ENCODE measurements at places on chromosomes 1 and 21.
A peak's percentile ranks its signal among the peaks of the same experiment; 100 is the strongest.

GRCh38 chr1:169894424-169895145 lies 889 bp upstream of the SCYL3 start:
- no peak for DNase-seq

- DNase-seq, result peak; percentile 75
Observed at GRCh38 chr1:38071312-38072256, 25.0 kb upstream of the POU3F1 start.

GRCh38 chr1:155073377-155074242 lies 5.0 kb upstream of the EFNA3 start:
- no peak for DNase-seq

- DNase-seq, result no peak
Observed at GRCh38 chr1:102071451-102071850, 74.7 kb upstream of the OLFM3 start.

GRCh38 chr1:81408419-81408818 lies 392.3 kb upstream of the ADGRL2 start:
- no peak for DNase-seq

GRCh38 chr1:160781186-160781766 lies 14.7 kb upstream of the LY9 start:
- no peak for DNase-seq

- no peak for DNase-seq
Observed at GRCh38 chr1:3651026-3651929, 1.0 kb upstream of the TP73 start.

- no peak for DNase-seq
Observed at GRCh38 chr1:221740993-221741702, 741 bp downstream of the DUSP10 start.

DNA sequence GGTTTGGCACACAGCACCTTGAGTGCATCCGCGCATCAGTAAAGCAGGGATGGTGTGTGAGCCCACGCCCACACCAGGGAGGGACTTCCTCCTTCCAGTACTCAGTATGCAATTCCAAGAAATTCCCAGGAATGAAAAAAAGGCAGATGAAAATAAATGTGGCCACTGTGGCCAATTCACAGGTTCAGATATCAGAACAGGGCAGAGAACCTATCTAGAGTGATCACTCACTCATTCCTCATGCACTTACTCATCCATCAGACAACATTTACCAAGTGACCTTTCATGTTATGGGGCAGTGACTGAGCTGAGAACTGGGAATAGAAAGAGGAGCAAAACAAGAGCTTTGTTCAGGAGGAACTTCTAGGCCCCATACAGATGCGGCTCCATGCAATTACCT lies 113.7 kb downstream of the ZSCAN20 start:
- DNase-seq, result no peak

DNA sequence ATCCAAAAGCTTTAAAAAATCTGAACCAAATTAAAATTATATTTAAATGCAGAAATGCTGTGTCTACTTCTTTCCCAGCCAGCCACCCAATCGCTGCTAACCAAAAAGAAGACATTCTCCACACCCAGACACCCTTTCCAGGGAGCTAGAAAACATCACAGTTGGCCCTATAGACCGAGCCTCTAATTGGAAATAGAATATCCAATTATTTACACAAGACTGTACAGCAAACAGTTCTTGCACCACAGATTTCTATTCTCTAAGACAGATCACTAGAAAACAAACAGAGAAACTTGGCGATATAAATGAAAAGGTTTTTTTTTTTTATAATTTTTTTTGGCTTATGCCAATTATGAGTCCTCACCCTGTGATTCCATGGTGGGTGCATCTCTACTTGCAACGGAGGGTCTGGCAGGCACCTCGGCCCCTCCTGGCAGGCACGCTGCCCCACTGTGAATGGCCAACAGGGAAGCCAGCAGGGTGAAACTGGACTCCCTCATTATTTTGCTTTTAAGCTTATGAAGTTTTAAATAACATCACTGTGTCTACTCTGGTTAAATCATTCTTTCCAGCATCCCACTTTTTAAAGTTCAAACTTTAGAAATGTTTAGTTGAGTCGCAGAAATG lies 29.2 kb downstream of the BCAR3 start:
- no peak for DNase-seq

DNA sequence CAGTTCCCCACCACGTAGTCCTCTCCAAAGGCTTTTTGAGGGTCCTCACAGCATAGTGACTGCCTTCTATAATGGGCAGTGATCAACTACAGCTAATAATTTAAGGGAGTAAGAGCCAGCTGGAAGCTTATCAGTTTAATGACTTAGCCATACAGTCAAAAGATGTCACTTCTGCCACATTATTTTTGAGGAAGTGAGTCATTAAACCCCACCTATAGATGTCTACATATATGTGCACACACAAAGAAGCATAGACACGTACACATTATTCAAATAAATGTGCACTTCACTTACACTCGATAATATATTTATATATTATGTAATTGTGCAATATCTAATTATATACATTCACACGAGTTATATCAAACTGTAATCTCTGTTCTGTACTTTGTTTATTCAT lies 1704.7 kb downstream of the KCNT2 start:
- no peak for DNase-seq

GRCh38 chr1:244846653-244847052 lies 11.2 kb downstream of the COX20 start:
- no peak for DNase-seq

DNA sequence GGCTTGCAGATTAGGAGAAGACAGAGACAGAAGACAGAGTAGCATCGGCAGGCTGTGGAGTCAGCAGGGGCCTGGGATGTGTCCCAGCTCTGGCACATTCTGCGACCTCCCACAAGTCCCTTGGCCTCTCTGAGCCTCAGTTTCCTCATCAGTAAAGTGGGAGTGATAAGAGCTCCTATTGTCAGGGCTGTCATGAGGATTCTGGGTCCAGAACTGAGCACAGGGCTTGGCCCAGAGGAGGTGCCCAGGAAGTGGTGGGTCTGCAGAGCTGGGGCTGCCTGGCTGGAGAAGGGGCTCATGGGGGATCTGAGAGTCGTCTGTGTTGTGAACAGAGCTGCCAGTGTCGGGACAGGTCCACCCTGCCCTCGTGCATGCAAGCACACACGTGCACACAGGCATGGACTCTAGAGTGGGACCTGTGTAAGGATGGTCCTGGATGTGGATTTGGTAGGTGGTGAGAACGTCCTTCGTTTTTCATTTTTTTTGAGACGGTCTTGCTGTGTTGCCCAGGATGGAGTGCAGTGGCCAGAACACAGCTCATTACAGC lies 262.9 kb downstream of the PTPRU start:
- no peak for DNase-seq

DNA sequence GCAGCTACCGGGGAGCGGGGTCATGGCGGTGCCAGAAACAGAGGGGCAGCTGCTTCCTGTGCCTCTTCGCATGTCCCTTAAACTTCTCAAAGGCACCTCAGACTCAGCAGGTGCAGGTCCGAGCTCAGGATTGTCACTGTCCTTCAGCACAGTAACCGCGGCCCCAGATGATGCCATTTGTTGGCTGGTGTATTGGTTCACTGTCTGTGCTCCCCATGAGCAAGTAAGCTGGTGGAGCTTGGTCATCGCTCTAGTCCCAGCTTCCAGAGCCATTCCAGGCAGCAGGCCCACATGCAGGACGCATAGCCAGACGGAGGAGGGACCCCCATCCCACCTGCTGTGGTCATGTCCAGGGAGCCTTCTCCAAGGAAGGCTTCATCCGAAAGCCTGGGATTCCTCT lies 154.0 kb upstream of the AJAP1 start:
- no peak for DNase-seq

DNA sequence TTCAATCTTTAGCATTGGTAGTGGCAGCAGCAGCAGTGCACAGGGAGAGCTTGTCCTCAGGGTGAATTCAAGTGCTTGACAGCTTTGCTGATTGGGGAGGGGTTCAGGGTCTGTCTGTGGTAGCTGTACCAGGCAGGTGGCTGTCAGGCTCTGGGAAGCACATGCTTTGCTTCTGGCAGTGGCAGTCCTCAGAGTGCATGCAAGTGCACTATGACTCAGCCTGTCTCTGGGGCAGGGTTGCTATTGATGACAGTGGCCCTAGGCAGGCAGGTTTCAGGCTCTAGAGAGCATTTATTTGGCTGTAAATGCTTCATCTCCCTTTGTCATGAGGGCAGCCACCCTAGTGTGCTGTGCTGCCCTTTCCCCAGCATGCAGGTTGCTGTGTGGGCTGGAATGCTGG lies 251.9 kb upstream of the LRRC7 start:
- DNase-seq, result no peak

GRCh38 chr1:203437696-203438315 lies 37.8 kb upstream of the PRELP start:
- no peak for DNase-seq

DNA sequence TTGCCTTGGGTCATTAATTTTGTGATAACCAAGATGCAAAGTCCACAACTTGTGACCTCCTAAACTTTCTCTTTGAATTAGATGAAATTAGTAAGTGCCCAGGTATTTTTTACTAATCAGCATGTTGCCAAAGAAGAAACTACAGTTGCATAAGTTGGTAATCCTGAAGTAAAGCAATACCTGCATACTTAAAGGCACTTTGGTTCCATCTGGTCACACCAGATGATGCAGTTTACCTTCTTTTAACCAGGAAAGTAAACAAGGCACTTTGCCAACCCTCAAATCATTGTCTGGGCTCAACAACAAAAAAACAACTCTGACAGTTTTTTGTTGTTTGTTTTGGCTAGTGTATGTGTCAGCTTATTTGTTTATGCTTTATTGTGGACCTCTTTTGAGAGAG lies 55.5 kb upstream of the DYNLT5 start:
- DNase-seq, result no peak

- peak; percentile 70 for DNase-seq
Observed at GRCh38 chr1:156123356-156124196, 9.1 kb downstream of the LMNA start.

DNA sequence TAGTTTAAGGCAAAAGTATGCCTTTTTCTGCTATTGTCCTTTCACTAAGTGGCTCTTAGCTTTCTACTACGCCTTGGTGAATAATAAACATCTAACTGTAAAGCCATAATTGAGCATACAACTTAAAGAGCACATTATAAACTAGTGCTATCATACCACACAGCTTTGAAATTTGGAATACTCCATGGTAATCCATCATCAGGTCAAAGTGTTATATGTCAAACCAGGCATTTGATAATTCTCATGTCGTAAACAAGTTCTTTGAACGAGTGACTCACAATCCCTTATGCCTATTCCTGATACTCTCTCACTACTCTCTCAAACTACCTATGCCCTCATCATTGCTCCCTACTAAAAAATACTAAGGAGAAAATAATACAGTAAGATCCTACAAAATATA lies 60.3 kb upstream of the FMN2 start:
- DNase-seq, result peak; percentile 35

GRCh38 chr21:17343055-17343454 lies 169.8 kb upstream of the CXADR start:
- no peak for DNase-seq

DNA sequence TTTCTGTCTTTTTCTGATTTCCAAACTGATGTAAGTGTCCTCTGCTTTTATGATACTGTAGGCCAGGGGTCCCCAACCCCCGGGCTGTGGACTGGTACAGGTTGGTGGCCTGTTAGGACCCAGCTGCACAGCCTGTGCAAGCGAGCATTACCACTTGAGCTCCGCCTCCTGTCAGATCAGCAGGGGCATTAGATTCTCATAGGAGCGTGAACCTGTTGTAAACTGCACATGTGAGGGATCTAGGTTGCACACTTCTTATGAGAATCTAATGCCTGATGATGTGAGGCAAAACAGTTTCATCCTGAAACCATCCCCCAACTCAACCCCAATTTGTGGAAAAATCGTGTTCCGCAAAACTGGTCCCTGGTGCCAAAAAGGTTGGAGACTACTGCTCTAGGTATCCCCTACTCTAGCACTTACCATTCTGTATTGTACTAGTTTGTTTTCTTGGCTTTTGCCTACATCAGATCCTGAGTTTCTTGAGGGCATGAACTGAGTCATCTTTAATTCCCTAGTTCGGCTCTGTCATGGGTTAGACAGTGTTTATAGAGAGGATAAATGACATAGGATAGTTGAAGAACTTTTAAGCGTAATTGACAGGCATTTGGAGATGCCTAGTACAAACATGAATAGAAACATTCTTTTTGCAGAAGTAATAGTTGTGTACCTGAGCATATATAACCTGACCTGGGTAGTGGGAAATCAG lies 4.1 kb downstream of the ABCD3 start:
- DNase-seq, result no peak

DNA sequence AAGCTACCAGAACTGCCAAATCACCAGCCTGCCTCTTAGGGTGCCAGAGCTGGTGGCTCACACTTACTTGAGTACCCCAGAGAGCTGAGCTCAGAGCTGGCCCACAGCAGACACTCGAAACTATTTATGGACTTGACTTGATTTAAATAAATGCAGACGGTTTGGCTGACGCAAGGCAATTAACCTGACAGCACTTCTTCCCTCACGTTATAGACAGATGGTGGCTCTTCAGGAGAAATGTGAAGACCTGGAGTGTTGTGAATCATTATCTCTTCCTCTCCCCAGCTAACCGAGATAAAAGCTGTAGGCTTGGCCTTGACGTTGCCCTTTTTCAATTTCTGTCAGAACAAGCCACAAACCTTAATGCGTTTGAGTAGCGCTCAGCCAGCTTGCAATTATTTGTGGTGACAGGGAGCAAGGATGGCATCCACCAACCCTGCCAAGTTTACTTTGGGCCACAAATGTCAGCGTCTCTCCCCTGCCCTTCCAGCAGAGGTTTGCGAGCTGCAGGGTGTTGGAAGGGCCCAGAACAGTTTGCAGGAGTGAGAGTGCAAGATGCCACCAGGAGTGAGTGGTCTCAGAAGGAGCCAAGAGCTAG lies 34.0 kb upstream of the BCAR3 start:
- no peak for DNase-seq
